ENCODE measurements at places on chromosomes 13 and 19.

DNA sequence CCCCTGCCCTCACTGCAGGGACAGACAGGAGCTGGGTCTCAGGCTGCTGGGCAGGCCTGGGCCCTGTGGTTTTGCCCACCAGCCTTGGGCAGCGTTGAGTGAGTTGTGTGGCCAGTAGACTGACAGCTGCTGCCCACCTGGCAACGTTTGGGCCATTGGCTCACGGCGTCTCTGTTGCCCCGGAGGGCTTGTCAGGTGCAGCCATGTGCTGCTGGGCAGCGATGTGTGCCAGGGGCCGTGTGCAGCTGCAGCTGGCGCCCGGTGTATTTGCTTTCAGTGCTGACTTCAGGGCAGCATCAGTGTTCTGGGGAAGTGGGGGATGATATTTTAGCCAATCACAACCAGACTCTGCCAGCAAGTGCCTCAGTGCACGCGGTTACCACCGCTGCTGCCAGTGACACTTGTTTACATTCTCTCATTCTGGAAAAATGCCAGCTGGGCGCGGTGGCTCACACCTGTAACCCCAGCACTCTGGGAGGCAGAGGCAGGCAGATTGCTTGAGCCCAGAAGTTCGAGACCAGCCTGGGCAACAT lies 10.6 kb downstream of the FZR1 start:
- DNase-seq: peak; percentile 38

DNA sequence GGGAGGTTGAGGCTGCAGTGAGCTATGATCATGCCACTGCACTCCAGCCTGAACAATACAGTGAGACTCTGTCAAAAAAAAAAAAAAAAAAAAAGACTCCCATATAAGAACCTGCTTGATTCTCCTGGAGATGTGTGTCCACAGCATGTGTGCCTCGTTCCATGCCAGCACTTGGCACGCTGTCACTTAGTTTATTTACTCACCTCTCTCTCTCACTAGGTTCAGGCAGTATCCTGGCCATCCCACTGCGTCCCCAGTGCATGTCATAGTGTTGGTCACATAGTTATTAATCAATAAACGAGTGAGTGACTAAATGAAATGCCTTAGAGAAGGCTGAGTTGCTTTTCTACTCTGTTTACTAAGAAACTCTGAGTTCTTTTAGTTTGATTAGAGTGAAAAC lies 79.1 kb upstream of the GPR12 start:
- no peak for DNase-seq

GRCh38 chr19:23481043-23481442 lies 85.8 kb upstream of the ZNF91 start:
- DNase-seq: no peak

- DNase-seq: no peak
Measured at GRCh38 chr19:50909240-50910070, 1.7 kb downstream of the KLK4 start.

GRCh38 chr13:33937373-33938098 lies 119.6 kb downstream of the RFC3 start:
- DNase-seq: no peak

GRCh38 chr13:38990693-38991092 lies at the start of gene STOML3:
STOML3 (minus strand) TSS chr13:38990831; CDS start chr13:38990721, 110 bp downstream.
- DNase-seq: no peak

DNA sequence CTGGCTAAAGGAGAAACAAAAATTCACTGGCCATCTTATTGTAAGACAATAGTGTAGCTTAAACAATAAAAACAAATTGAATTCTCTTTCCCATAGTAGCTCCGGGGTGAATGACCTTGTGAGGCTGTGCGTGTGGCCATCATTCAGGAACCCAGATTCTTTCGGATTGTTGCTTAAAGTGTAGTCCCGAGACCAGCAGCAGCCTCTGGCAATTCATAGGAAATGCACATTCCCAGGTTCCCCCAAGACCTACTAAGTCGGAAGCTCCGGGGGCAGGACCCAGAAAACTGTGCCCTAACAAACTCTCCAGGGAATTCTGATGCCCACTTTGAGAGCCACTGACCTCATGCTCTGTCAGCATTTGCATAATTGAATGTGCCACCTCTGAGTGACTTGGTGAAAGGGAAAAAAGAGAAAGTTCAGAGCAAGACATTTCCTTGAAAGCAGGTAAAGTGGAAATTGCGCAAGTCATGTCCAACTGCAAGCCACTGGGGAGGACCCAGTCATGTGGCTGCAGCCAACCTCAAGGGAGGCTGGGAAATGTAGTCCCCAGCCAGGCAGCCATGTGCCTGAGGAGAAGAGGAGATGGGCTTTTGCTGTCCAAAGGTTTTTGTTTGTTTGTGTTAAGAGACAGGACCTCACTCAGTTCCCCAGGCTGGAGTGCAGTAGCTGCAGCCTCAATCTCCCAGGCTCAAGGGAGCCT lies 50.7 kb upstream of the PNMA8B start:
- no peak for DNase-seq

DNA sequence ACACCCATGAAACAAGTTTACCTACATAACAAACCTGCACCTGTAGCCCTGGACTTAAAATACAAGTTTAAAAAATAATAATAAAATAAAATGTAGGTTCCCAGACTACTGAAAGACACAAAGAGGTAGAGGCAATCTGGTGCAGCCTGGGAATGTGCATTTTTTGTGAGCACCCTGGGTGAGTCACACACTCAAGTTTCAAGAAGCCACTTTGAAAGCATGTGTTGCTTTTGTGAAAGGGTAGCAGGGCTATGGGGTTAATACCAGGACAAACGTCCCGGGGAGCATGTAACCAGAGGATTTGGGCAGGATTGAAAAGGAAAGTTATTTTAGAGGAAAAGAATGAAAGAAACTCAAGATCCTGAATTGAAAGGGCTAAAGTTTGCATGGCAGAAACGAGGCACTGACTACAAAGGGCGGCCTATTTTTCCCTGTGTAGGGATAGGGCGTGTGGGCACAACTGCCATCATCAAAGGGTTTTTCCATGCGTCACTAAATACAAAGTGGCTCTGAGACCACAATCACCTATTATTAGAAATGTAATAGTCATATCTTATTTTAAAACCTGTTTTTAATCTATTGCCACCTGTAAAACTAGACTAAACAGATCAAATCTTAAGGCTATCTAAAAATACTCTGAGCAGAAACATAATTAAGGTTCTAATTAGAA lies 314.9 kb downstream of the COG6 start:
- DNase-seq: no peak

DNA sequence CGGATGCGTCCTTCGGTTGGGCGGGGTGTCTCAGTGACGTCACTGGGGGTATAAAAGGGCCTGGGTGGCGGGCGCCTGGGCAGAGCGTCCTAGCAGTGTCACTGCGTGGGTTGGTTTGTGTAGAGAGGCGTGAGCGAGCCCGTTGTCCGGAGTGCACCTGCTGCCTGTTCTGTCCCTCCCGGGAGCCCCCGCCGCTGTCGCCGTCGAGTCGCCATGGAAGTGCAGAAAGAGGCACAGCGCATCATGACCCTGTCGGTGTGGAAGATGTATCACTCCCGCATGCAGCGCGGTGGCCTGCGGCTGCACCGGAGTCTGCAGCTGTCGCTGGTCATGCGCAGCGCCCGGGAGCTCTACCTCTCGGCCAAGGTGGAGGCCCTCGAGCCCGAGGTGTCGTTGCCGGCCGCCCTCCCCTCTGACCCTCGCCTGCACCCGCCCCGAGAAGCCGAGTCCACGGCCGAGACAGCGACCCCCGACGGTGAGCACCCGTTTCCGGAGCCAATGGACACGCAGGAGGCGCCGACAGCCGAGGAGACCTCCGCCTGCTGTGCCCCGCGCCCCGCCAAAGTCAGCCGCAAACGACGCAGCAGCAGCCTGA lies 2.9 kb downstream of the IER2 start:
- peak; percentile 97 for DNase-seq

DNA sequence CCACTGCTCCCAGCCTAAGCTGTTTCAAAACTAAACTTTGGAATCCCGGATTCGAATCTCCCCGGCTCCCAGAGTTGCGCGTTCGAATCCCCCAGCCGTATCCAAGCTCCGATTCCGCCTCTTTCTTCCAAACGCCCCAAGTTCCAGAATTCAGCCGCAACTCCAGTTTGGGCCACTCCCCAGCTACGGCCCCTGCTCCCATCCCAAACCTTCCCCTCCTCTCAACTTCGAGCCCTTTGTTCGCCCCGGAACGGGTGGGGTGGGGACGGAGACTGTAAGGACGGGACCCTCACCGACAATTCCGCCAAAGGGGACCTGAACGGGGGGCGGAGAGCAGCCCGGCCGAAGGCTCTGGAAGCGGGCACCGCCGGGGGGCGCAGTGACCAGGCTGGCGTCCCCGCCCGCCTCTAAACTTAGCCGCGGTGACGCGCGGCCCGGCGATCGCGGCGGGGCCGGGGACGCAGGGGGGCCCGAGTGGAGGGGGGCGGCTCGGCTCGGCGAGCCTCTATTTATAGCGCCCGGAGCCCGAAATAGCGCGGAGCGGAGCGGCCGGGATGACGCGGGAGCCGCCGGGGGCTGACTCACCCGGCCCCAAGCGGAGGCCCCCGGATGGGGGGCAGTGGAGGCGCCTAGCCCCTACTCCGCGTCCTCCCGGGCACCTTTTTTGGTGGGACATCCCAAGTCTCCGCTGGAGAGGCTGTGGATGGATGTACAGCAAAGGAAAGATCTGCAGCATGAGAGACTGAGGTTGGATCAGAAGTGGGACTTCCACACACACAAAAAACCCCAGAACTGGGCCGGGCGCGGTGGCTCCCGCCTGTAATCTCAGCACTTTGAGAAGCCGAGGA lies 4.9 kb upstream of the ERCC1 start:
- no peak for DNase-seq

DNA sequence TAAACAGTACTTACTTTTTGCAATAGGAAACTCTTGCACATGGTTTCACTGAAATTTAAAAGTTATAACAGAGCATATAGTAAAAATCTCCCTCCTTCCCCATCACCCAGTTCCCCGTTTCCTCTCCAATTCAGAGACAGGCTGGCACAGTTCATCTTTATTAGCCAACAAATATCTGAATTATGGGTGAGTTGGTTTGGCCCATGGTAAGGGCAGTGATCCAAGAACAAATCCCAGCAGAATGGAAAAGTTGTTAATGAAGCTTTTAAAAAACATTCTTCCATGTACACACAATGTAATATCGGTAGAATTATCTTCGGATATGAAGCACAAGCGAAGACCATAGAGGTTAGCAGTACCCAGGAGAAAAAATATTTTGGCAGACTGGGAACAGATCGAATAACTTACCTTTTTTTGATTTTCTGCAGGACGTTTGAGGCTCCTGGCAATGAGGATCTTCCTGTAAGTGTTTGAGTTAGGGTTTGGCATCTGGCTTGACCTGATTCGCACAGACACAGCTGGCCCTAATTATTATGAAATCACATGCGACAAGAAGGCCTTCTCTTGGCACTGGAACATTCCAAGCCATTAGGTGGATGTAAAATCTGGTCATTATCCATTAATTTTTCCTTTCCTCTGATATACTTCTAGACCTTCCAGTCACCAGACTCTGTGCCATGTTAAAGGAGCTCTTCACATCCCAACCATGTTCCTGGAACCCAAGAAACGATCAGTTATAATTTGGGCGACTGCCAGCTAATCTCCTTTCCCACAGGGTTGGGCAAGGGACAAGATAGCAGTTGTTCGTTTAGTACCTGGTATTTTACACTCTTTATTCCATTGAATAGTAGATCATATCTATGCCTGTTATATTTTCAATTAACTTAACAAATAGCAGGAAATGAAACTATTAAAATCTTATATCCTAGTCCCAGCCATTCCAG lies 139.4 kb upstream of the TSC22D1 start:
- no peak for DNase-seq

DNA sequence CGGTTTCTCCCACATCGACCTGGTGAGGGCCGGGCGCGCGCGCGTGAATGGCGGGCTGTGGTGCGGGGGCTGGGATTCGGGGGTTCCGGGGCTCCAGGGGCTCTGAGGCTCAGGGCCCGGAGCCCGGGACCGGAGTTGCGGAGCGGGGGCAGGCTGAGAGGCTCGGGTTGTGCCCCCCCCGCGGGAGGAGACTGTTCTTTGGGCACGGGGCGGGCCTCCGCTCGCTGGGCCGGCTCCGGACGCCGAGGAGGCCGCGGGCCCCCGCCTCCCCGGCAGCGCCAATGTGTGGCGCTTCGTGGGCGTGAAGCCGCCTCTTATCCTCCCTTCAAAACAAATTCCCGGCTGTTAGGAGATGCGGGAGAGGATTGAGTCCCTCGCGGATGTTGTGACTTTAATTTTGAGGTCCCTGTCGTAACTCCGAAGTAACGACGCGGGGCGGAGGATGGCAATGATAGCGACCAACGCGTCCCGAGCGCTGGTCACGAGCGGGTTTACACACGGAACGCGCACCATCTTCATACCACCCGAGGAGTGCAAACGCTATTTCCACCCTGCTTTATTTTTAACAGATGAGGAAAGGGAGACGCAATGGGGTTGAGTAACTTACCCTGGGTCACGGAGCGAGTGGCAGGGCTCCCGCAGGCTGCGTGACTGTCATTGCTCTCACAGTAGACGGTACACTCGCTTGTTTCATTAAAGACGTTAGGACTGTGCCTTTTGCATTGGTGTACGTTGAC lies 536 bp downstream of the UBA2 start:
- no peak for DNase-seq

- DNase-seq: no peak
Measured at GRCh38 chr19:17627921-17628320, 60.2 kb downstream of the UNC13A start.

DNA sequence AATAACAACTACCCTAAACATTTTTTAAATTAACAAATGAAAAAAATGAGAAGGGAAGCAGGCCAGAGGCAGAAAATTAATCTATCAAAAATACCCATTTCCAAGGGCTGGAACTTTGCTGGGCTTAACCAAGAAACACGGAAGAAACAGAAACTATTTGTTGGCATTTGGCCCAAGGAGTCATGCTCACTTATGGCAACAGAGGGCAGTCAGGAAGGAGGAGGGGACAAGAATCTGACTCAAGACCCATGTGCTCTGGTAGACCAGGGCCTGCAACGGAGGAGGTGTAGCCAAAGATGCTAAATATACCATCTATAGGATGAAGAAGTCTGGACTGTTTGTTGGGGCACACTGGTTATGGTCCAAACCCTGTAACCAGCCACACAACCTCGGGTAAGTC lies 496.7 kb downstream of the COG6 start:
- no peak for DNase-seq

DNA sequence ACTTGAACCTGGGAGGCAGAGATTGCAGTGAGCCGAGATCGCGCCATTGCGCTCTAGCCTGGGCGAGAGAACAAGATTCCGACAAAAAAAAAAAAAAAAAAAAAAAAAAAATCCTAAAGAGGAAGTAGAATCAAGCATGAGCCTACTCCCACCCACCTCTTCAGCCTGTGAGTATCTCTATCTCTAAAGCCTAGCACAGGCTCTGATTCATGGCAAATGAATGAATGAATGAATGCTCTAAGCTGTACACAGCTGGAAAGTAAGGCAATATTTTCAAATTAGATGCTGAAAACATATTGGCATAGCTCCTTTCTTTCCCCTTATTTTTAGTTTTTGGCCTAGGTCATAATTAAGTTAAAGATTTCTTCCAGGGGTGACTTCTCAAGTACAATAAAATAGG lies 35.7 kb upstream of the FAM216B start:
- no peak for DNase-seq

Data from effector memory CD4-positive, alpha-beta T cell (primary cell).